ENCODE measurements at places on chromosomes 7 and 10.

DNA sequence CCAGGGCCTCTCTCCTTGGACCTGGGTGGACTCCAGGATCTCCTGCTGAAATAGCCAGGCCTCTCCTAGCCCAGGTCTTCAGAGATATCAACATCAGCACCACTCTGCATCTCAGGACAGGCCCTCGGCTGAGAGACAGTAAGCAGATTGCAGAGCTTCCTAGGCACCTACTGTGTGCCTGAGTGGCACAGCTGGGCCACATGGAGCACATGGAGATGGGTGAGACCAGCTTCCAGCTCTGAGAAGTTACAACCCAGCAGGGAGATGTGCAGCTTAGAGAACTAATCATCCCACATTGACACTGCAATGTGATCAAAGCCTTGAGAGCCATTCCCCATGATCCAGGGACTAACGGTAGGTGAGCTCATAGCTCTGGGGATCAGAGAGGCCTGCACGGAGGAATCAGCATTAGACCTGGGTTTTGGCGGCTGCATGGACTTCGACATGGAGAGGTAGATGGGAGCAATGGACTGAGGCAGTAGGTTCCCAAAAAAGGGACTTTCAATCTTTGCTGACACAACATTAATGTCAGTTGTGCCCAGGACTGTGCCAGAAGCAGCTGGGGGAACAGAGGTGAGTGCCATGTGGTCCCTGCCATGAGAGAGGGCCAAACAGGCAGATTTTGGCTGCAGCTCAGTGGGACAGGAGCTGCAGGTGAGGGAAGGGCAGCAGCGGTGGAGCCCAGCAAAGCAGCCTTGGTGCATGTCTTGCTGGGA, 76.0 kb upstream of the LEP start:
- no peak for DNase-seq

DNA sequence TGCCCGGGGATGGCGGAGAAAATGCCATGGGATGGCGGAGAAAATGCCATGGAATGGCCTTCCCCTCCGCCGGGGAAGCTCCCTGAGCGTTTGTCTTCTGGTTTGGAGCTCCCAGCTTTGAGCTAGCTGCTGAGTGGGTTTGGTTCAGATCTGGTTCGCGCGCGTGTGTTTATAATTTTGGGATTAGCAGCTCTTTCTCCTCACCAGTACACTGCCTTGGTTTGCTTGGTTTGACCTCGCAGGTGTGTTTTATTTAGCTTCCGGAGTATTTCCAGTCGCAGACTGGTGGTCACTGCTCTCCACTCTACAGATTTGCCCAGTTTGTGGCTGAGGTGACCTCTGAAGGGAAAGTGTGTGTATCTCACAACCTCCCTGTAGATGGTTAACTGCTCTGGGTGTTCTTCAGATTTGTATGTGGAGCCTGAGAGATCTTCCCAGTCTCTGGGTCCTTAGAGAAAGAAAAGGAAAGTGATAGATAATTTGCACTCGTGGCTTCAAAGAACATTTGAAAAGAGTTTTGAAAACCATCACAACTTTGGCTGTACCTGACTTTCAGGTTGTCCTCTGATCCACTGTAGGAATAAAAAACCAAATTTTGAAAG, 597 bp downstream of the ZNF277 start:
- DNase-seq = no peak

- peak; percentile 81 for DNase-seq
These were observed 378 bp downstream of the PIK3AP1 start for GRCh38 chr10:96719850-96720421.

DNA sequence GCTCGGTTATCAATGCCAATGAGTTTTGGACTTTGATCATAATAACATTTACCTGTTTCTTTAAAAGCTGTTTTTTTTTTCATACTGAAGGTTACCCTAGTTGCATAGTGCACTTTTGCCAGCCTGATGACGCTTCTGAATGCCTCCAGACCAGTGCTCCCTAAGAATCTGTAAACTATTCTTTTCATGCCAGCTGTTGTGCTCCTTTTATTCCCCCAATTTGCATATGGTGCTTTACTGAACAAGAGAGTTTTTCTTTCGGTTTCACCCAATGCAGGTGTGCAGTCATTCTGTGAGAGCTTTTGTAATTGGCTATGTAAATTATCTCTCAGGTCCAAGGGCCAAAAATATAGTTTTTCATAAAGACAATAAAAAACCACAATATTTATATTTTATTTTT, 48.1 kb upstream of the GLCCI1 start:
- DNase-seq = no peak

- peak; percentile 29 for DNase-seq
These were observed 10.3 kb downstream of the PI4K2A start for GRCh38 chr10:97650726-97651125.

DNA sequence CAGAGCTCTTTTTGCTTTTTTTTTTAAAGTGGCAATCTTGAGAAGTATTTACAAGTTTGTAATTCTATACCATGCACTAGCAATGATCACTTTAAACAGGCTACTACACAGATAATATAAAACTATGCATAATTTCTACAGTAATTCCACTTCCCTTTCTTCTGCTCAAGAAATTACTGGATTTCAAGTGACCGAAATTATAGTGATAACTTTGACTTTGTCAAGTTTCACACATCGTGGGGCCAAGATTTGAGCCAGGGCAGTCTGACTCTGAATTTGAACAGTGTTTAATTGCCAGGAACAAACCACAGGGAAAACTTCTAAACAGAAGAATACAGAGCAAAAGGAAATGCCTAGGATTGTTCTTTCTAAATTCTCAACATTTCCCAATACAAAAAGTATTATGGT, 288.3 kb upstream of the MKLN1 start:
- DNase-seq = no peak

DNA sequence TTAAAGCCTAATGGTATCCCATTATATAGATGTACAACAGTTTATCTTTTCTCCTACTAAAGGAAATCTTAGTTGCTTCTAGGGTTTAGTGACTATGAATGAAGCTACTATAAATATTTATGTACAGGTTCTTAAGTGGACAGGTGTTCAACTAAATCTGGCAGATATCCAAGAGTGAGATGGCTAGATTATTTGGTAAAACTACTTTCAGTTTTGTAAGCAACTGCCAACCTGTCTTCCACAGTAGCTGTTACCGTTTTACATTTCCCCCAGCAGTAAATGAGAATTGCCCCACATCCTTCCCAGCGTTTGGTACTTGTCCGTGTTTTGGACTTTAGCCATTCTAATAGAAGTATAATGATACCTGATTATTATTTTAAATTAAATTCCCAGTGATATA, 144.9 kb upstream of the MAGI2 start:
- DNase-seq = no peak

GRCh38 chr7:87935384-87935706, 1.3 kb downstream of the ADAM22 start:
- no peak for DNase-seq

DNA sequence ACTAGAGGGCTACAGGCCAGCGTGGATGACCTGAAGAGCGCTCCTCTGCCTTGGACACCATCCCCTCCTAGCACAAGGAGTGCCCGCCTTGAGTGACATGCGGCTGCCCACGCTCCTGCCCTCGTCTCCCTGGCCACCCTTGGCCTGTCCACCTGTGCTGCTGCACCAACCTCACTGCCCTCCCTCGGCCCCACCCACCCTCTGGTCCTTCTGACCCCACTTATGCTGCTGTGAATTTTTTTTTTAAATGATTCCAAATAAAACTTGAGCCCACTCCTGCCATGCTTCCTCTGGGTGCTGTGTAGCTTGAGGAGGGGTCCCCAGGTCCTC, 4.5 kb downstream of the SNCG start:
- no peak for DNase-seq

GRCh38 chr10:102065561-102066398, 631 bp downstream of the HPS6 start:
- DNase-seq = no peak

- DNase-seq = peak; percentile 68
These were observed 1.9 kb downstream of the TSPAN33 start for GRCh38 chr7:129146237-129146979.

- peak; percentile 68 for DNase-seq
These were observed 28.1 kb upstream of the SH2D4B start for GRCh38 chr10:80509403-80510161.

DNA sequence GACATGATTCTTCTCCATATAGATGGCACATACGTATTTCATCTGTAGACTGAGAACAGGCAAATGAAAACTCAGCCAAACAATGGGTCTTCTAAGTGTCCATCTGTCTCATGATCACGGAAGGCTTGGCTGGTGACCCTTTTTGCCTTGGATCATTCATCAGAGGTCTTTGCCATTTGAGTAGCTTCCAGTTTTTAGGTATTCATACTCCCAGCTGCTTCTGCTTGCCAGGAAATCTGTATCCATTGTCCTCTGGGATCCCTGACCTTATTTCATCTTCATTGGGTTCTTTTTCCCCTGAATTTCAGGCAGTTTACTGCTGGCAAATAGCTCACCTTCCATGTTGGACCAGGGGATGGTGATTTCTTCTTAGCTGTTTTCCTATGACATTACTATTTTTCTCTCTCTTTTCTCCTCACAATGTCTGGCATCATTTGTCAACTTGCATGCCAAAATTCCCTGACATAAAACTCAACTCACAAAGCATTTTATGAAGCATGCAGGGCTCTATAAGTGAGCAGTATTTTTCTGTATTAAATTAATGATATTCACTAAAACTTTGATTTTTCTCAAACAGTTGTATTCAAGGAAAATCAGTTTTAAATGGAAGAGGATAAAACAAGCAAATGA, 241.2 kb downstream of the DNAJB9 start:
- no peak for DNase-seq

GRCh38 chr10:114256822-114257221, 17.8 kb downstream of the VWA2 start:
- no peak for DNase-seq

GRCh38 chr10:2294739-2295138, 557.4 kb upstream of the ADARB2 start:
- no peak for DNase-seq

DNA sequence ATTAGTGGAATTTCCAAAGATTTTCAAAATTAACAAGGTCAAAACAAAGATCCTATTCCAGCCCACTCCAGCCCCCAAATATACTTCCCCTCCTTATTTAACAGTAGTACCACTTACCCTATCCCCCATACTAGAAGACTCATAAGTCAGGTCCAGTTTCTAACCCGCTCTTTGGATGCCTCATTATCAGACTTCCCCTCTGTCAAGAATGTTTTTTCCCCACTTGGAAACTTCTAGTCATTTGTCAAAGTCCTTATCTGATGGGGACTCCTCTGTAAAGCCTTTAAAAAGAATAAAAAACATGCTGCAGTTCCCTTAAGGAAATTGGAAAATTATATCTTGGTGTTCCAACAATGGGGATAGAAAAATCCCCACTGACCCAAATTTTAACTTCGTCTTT, 70.1 kb downstream of the IMMP2L start:
- DNase-seq = no peak

DNA sequence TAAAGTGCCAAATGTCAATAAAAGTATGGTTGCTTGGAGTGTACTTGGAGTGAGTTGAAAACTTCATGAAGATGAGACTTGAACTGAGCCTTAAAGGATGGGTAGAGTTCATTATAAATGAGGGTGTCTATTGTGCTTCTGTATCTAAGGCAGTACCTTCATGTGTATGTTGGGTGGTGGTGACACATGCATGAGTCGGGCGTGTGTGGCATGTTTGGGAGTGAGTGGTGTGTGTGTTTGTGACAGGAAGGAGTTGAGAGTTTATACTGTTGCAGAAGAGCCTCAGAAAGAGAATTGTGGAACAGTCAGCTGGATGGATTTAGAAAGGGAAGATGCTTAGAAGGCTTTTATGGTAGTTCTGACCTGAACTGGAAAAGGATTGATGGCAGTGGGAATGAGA, 6.0 kb upstream of the ZRANB1 start:
- no peak for DNase-seq

GRCh38 chr10:129793996-129794395, 170.1 kb downstream of the EBF3 start:
- DNase-seq = no peak

DNA sequence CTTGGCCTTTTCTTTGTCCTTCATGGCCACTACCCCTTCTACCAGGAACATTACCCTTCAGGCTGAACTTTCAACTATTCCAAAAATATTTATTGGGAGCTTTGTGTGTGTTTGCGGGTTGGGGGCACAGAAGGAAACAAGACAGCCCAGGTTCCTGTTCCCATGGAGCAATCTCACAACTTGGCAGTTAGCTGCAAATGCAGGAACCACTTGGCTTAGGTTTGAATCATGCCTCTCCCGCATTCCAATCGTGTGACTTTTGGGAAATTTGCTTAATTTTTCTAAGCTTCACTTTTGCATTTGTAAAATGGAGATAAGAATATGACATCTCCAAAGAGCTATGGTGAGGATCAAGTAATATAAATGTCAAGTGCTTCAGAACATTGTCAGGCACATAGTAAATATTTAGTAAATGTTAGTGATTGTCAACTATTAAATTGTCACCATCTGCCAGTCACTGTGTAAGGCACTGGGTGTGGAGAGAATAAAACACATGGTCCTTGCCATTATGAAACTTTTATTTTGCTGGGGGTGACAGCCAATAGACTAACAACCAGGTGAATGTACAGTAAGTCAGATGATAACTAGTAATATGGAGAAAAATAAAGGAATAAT, 277.1 kb downstream of the SNX13 start:
- DNase-seq = no peak

DNA sequence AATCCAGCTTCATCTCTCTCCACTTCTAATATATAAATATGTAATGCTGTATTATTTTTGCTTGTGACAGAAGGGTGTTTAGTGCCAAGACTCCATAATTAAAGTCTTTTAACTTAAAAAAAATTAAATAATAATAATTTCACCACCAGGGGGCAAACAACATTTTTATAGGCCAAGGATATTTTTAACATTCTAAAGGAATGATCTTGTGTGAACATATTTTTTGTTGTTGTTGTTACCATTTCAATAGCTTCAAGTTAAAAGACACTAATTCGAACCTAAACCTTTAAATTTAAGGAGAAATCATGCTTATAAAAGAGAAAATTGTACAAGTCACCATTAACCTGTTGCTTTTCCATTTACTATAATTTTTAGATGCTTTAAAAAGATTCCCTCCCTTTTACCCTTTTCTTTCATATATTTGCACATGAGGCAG, 7.5 kb upstream of the DNAJC1 start:
- DNase-seq = peak; percentile 84

DNA sequence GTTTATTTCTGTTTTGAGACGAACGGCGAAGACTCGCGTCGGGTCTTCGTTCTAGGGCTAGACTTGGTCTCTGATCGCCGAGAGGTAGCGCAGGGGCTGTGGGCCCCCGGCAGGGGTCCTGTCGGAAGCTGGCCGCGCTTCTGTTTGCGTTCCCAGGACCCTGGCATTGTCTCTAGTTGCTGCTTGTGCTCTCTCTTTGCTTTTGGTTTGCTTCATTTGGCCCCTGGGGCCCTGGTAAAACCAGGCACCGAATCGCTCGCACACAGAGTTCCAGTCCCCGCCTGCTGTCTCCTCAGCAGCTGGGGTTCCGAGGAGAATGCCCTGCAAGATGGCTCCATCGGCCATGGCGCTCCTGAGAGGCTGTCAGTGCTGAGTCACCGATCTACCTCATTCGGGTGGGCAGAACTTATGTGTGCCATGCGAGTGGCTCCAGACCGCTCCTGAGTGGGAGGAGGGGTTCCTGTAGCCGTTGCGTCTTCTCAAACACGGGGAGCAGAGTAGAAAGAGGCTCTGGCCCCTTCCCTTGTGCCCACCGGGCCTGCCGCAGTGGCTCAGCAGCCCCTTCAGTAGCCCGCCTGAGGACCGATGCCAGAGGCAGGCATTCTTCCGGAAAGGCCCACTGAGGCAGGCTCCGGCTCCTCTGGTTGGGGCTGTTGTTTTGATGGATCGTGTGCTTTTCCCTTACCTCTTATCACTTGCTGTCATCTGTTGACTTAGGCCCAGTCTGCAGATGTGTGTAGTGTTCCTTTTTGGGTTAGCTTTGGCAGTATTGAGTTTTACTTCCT, 826 bp downstream of the CHPF2 start:
- peak; percentile 83 for DNase-seq
